ENCODE measurements at places on chromosomes 7 and 10.

- DNase-seq = no peak
Measured at GRCh38 chr10:62461120-62461519, 87.0 kb downstream of the ZNF365 start.

DNA sequence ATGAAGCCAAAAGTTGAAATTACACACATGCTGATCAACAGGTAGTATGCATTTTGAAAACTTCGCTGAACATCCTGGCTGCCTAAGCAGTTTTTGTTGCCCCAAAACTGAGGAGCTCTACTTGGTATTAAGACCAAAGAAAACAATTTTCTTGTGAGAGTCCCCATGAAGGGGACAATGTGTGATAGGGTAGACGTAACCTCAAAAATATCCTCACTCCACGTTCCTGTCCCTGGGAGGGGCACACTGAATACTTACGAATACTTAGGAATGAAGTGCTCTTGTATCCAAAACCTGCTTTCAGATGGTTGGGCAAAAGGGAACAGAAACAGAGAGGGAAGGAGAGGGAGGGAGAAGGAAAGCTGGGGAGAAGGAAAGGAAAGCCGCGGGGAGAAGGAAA is 24.7 kb downstream of the CCDC6 start:
- DNase-seq = no peak

- DNase-seq = no peak
Measured at GRCh38 chr7:17318146-17318545, 19.7 kb downstream of the AHR start.

- DNase-seq = no peak
Measured at GRCh38 chr7:23123465-23123864, 17.9 kb downstream of the KLHL7 start.

DNA sequence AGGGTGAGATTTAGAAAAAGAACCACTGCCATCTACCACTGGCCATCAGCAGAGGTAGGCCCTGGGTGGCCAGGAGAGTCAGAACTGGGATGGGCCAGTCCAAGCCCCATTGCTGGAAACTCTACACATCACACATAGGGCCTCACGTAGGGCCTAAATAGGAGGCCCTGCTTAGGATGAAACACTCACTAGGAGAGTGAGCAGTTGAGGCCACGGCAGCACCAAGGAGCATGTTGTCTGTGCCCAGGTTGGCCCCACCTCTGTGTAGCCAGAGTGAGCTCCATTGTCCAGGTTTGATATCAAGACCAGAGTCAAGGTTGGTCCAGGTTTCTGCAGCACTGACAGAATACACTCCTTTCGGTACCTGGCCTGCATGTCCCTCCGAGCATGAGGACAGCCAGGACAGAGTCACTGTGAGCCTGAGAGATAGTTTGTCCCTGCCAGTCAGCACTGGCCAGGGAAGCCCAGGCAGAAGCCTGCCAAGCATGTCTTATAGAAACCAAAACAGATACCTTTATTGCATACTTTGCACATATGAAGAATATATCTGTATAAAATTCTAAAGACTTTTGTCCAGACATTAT is 77.9 kb upstream of the CAMK2B start:
- no peak for DNase-seq

GRCh38 chr10:28661035-28661434 is 16.3 kb upstream of the BAMBI start:
- DNase-seq = no peak

DNA sequence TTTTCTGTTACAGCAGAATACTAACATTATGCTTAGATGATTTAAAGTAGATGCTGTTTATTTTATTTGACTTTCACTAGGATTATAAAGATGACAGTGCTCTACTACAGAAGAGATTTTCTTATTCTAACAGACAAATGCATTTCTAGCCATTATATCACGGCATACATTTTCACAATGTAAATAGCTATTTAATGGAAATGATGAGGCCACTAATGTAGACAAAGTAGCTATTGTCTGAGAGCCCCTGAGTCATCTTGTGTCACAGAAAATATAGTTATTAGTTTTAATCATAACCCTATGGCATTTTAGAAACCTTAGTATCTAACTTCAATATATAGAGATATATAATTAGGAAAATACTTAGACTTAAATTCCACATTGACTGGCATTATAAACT is 158.0 kb upstream of the AHR start:
- DNase-seq = no peak

DNA sequence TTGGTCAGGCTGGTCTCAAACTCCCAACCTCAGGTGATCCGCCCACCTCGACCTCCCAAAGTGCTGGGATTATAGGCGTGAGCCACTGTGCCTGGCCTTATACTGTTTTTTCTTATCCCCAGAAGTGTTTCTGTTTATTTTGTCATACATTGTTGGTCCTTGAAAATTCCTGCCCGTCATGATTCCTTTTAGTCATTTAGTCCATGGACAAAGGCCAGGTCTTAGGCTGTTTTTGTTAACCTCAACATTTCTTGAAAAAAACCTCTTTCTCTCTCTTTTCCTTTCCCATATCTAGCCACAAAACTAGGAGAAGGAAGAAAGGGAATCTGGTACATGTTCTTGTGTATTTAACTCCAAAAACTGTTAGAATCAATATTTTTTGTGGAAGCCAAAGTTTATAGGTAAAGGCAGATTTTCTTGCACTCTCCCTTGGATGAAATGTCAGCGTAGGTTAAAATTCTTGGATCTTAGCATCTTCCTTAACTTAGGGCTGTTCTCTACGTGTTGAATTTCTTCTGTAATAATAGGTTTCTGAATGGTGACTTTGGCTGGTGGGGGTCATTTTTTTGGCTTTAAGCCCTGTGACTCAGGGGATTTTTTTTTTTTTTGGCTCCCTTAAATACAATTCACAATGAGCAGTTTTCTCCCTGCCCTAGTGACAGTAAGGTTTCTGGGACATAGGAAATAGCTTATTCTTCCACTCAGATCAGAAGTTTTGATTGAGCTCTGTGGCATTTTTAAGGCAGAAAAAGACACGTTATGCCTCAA is 500.8 kb downstream of the AUTS2 start:
- no peak for DNase-seq

GRCh38 chr7:21844742-21845141 is 101.0 kb downstream of the CDCA7L start:
- DNase-seq = no peak

- DNase-seq = no peak
Measured at GRCh38 chr10:28135258-28135657, 136.4 kb upstream of the ODAD2 start.

GRCh38 chr10:96860631-96861277 is 28.7 kb downstream of the LCOR start:
- no peak for DNase-seq

DNA sequence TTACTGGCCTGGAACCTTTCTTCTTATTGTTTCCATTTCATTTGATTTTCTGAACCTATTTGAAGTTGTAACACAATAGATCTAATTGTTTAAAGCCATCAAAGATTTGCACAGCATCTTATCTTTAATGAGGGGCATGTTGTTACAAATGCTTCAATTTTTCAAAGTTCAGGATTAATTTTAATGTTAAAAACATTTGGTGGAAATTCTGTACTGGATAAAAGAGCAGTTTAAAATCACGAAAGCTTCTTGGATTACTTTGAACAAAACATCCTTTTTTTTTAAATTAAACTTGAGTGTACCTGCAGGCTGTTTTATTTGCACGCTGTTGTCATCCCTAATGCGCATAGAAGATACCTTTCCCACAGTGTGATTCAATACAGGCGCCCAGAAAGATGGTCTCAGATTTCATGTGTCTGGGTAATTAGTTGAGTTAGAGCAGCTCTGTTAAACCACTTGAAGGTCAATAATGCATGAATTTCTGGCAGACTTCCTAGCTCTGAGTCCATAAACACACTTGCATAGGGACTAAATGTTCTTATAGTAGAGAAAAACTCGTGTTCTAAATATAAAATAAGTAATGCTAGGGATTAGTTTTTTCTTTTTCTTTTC is 29.3 kb upstream of the DDX50 start:
- no peak for DNase-seq

- DNase-seq = no peak
Measured at GRCh38 chr10:1552881-1553670, 184.2 kb downstream of the ADARB2 start.

- DNase-seq = no peak
Measured at GRCh38 chr7:66627881-66628360, 760 bp upstream of the KCTD7 start.

- no peak for DNase-seq
Measured at GRCh38 chr10:11379771-11380170, 231.7 kb downstream of the USP6NL start.

DNA sequence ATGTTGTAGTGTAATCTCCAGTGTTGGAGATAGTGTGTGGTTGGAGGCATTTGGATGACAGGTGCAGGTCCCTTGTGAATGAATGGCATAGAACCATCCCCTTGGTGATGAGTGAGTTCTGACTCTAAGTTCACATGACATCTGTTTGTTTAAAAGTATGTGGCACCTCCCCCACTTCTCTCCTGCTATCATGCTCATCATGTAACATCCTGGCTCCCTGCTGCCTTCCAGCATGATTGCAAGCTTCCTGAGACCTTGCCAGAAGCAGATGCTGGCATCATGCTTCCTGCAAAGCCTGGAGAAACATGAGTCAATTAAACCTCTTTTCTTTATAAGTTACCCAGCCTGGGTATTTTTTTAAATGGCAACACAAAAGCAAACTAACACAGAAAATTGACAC is 499.0 kb upstream of the SEMA3D start:
- no peak for DNase-seq

DNA sequence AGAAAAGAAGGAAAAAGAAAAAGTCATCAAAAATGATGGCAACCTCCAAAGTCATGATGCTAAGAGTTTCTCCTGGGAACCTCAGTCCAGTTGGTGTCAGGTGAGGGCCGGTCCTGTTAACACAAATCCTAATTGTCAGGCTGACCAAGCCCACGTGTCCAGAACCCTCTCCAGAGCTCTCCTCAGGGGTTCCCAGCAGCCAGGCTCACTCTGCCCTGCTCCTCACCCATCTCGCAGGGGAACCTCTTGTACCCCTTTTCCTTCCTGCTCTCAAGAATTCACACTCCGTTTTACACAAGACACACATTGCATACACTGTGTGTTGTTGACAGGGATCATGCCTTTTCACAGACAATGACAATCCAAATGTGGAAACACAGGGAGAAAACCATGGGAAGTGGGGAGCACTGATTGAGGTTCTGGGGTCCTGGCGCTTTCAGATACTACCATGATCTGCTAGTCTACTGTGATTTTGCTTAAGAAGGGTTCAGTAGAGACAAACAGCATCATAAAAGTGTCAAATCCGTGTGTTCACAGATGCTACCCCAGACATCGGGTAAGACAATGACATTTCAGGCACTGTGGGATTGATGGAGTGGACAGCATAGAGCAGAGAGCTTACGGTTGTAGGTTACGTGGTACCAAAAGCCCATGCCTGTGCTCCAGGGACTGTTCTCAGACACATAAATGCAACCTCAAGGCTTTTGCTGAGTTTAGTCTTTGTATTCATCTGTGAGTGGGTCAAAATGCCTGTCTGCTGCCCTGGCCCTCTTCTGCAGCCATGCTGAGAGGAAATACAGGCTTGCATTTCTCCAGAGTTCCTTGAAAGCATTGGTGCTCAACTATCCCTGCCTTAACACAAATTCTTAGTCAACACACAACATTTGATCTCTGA is 16.0 kb downstream of the IL2RA start:
- DNase-seq = no peak

DNA sequence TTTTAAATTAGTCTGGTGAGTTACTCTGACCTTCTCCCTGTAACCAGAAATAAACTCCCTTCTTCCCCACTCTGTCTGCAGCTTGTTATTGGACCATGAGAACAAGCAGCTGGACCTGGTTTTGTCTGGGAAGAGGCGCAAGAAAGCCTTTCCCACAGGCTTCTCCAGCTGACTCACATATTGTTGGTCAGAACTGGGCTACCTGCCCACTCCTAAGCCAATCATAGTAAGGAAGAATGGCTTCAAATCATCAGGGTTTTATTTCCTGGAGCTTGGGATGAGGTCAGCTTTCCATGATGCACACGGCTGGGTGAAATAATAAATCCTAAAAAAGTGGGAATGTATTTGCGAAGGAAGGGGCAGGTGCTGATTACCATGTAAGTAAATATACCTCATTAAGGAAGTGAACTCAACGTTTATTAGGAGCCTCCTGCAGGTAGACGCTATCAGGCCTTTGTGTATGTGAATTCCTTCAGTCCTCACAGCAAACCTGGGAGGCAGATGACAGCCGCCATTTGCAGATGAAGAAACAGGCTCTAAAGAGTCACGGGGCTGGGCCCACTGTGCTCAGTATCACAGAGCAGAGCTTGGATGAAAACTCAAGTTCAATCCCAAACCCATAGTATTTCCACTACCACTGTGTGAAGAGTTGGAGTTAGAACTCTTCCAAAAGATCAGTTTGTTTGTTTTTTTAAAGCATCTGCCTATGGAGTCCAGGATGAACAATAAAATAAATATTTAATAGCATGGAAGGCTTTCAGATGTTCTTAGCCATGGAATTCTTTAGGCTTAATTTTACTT is 32.8 kb downstream of the IL15RA start:
- no peak for DNase-seq

DNA sequence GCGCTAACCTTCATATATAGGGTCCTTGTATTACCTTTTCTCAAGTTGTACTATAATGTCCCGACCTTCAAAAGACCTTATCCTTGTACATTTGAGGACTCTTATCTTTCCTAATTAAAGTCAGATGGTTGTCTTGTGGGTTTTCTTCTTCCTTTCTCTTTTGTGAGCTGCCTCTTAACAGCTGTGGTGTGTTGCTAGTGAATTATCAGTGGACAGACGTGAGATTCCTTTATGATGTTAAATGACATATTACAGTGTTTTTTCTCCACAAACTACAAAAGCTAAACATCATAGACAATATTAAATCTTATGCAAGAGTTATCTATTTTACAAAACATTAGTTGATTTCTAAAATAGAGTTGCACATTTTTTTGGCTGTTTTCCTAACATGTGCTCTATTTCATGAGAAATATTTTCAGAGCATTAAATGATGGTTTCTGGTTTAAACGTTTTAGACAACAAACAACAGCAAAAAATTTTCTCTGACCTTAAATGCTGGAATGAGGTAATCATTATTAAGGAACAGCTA is 272.2 kb upstream of the NPVF start:
- no peak for DNase-seq

- DNase-seq = no peak
Measured at GRCh38 chr7:45082831-45083331, 5.9 kb downstream of the NACAD start.

DNA sequence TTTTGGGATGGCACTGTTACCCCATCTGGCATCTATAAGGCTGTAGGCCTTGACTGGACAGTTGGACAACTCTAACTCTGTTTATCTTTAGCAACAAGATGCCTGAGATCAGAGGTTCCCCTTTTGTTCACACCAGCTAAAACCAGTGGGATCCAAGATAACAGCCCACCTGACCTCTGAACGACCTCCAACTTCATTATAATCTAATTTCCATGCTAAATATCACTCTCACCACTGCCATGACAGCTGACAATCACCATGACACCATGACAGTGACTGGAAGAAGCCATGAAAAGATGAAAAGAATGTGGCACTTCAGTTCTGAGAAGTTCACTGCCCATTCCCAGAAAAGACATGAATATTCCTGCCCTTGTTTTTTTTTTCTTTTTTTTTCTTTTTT is 281.4 kb upstream of the TAC1 start:
- no peak for DNase-seq
